ENCODE measurements at places on chromosomes 1 and 21.

- DNase-seq = no peak
These were observed 85.6 kb downstream of the GREM2 start for GRCh38 chr1:240526312-240526711.

DNA sequence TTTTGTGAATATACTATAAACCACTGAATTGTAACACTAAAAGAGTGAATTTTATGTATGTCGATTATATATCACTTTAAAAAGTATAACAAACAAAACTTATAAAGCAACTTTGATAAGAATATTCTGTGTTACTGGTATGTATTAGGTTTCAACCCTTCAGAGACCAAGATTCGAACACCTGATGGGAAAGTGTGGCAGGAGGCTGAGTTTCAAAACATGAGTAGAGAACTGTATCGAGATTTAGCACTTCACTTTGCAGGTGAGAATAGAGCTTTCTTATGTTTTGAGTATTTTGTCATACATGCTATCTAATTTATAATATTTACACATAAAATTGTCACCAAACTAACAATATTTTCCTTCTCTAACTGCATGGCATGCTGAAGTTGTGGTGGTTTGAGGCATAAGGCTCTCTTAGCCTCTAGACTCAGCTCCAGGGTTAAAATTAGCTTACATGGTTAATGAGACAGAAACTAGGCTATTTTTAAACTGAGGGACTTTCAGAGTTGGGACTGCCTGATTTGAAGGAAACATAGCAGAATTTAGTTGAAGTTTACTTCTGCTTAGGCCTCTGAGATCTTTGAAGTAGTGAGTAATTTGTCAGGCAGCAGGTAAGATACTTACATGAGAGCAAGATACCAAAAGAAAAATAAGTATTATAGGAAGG is 48.6 kb downstream of the CEP350 start:
- no peak for DNase-seq

GRCh38 chr1:75992312-75992711 is 60.1 kb upstream of the ASB17 start:
- DNase-seq = no peak

DNA sequence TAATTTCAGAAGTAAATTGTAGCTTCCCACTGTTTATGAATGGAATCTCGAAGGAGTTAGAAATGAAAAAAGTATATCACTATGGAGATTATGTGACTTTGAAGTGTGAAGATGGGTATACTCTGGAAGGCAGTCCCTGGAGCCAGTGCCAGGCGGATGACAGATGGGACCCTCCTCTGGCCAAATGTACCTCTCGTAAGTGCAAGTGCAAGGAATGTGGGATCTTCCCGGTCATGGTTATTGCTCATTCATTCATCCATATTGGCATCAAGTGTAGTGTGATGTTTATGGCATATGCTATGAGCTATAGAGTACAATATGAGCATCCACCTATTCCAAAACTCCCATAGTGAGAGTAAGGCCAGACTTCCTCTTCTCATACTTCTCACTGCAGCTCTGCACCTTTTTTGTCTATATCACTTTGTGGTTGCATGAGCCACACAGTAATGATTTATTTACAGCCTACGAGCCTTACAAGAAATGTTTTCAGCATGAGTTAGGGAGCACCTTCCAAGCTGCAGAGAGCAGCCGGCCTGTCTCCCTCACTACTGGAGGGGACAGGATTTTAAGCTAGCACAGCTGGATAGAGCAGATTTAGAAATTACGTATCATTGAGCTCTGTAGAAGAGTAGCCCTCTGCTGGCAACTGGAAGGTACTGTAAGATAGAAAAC is 24.9 kb upstream of the CR1L start:
- no peak for DNase-seq

DNA sequence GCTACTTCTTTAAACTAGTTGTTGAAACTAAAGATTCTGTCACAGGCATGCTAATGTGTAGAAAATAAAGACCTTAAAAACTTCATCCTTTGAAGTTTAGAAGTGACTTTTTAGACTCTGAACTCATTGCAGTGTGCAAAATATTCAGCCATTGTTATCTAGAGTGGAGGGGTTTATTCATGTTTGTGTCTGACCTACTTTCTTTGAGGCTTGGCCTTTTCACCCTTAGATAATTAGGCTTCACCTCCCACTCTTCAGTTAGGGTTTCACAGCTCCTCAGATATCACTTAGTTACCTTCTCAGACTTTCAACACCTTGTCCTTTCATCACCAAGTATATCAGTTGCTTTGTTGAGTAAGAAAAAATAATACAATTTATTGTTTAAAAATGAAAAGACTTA is 75.9 kb downstream of the IVNS1ABP start:
- DNase-seq = no peak

DNA sequence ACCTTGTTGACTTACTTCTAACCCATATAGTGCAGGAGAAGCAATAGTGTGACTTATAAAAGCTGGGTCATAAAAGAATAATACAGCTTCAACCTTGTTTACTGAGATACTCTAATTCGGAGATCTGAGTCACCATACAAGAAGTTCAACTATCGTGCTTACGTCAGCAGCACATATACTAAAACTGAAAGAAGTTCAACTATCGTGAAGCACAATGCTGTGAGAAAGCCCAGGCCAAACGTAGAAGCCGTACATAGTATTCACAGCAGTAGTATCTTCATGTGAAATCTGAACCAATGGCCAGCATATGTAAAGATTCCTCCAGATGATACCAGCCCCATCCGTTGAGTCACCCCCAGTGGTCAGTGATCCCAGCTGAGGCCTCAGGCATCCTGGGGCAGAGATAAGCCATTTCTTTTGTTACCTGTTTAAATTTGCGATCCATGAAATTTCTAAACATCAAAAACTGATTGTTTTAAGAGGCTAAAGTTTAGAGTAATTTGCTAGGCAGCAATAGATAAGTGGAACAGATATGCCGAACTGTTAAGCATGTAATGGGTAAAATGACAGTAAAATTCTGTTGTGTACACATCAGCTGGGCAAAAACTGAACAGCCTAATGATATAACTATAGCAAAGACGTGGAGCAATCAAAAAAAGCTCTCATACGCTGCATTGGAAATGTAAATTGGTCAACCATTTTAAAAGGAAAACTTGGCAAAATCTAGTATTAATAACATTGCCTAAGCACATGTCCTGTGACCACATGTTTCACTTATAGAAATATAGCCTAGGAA is 53.9 kb upstream of the SAMD13 start:
- no peak for DNase-seq

DNA sequence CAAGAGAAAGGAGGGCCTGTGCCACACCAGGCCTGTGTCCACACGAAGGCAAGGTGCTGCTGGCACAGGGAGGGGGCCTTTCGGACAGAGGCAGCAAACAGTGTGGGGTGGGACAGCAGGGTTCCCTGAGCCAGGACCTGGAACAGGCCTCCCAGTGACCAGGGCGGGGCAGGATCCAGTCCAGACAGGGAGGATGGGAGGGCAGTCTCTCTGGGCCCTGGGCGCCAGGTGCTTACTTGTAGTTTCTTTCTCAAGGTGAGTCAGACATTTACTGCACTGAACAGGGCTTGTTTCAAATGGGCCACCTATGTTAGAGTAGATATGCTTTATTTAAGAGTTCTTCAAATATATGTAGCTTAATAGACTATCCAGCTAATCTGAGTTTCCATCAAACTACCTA is 52.8 kb upstream of the STUM start:
- DNase-seq = no peak

DNA sequence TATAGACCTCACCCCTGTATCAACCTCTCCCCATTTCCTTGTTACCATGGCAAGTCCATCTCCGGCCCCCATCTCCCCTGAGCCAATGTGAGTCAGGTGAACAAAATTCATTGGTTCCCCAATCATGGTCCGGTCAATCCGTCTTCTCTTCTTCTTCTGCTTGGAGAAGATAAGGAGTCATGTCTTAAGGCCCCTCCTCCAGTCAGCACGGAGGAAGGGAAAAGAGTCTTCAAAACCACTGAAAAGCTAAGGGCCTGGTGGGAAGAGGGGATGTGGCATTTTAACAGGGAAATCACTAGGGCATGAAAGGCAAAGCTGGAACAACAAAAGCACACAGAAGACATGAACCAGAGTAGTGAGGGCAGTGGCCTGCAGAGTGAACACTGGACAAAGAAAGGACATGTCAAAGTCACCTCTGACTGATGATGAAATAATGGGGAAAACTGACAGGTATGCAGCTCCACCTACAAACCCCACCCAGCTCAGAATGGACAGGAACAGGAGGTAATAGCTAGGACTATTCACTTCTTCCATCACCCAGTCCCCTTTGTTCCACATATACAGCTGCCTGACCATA is 4.4 kb downstream of the CDC42SE1 start:
- no peak for DNase-seq

GRCh38 chr1:156721535-156721934 is 6.7 kb upstream of the METTL25B start:
- DNase-seq = no peak

- no peak for DNase-seq
These were observed 94.7 kb upstream of the NRIP1 start for GRCh38 chr21:15159382-15160020.

GRCh38 chr21:46110499-46111192 is 12.7 kb downstream of the COL6A2 start:
- DNase-seq = no peak

DNA sequence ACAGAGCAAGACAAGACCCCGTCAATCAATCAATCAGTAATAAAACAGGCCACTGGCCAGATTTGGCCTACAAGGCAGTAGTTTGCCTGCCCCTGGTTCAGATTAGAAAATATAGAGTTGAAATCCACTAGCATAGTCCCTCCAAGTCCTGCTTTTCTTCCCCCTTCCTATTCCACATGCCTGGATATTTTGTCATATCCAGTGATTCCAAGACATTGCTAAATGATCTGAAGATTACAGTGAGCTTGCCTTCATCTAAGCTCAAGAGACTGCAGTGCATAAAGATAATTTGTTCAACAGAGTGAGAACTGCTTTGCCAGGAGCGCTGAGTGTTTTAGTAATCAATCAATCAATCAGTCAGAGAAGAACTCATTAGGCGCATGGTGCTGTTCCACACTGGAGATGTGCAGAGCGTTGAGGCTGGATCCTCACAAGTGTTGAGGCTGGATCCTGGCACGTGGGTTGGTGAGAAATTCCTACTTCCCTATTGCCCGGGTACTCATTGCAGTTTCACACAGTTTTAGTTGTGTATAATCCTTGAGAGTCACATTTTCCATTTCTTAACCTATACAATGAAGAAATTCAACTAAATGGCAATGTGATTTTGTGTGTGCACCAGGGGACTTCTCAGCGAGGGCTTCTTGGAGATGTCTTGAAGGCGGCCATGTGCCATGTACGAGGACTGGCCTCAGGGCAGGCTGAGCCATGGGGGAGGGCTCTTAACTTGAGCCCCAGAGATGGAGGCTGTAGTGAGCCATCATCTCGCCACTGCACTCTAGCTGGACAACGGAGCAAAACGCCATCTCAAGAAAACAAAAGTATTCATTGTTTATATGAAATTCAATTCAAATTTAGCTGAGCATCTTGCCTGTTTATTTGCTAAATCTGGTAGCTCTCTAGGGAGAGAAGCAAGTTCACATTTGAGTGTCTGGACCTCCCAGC is 76.3 kb downstream of the TOMM20 start:
- DNase-seq = no peak

- no peak for DNase-seq
These were observed 59.5 kb downstream of the CDK18 start for GRCh38 chr1:205563927-205564441.

DNA sequence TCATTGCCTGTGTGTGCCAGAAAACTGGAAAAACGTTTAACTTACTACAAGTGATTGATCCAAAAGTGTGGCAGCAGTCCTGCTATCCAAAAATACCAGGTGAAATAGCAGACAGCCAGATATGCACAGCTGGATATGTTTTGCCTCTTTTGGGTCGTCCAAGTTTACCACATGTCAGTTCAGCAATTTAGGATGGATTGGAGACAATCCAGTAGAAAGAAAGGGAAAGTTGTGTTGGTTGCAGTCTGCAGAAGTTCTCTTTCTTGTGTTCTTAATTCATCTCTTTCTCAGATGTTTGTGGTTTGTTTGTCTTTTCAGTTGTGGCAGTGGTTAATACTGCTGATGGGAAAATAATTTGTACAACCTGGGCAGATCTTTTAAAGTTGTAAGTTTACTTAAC is 645.0 kb downstream of the PTPRC start:
- no peak for DNase-seq

Measured in activated CD8-positive, alpha-beta memory T cell treated with anti-CD3 and anti-CD28 coated beads for 1 hour (primary cell).